ENCODE measurements at places on chromosomes 5 and 9.

- DNase-seq = no peak
Measured at GRCh38 chr5:180143656-180144364, 65.2 kb downstream of the RASGEF1C start.

DNA sequence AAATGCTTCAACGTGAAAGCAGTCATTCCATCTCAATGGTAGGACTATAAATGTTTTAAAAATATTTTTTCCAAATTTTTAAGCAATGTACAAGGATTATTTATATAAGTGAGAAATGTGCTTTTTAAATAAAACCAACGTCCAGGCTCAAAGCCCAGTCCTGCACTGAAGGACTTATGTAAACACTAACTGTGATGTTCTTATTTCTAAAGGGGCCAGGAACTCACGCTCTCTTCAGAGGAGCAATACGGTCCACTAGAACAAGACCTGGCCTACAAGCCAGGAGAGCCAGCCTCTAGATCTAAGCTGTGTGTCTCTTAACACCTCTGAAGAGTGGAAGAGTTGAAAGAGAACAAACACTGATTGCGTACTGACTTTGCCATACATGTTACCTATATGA, 12.1 kb downstream of the TTLL11 start:
- DNase-seq = no peak

GRCh38 chr9:34170237-34170991, 8.4 kb upstream of the UBAP1 start:
- no peak for DNase-seq

GRCh38 chr9:20990867-20991266, 40.6 kb downstream of the HACD4 start:
- DNase-seq = peak; percentile 31

- DNase-seq = peak; percentile 1
Measured at GRCh38 chr5:24816206-24816605, 171.4 kb upstream of the CDH10 start.

GRCh38 chr5:84986688-84987087, 602.0 kb upstream of the EDIL3 start:
- DNase-seq = no peak

GRCh38 chr9:76203373-76203772, 190.9 kb downstream of the RFK start:
- DNase-seq = no peak

DNA sequence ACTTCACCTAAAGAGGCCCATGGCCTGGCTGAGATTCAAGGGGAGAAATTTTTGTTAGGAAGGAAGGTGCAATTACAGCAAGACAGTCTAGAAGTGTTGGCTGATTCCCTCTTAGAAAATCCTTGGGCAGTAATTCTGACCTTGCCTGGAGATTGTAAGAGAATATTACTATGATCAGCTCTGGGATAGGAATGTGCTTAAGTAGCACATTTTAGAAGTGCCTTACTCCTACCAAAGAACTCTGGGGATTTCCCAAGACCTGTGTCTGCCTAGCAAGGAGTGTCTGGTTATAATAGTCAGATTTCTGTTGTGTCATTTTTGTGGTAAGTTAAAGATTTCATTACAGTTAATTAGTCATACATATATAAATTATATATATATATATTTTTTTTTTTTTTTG, 52.3 kb downstream of the NLN start:
- DNase-seq = no peak

- DNase-seq = no peak
Measured at GRCh38 chr5:79474367-79475151, 39.4 kb downstream of the HOMER1 start.

DNA sequence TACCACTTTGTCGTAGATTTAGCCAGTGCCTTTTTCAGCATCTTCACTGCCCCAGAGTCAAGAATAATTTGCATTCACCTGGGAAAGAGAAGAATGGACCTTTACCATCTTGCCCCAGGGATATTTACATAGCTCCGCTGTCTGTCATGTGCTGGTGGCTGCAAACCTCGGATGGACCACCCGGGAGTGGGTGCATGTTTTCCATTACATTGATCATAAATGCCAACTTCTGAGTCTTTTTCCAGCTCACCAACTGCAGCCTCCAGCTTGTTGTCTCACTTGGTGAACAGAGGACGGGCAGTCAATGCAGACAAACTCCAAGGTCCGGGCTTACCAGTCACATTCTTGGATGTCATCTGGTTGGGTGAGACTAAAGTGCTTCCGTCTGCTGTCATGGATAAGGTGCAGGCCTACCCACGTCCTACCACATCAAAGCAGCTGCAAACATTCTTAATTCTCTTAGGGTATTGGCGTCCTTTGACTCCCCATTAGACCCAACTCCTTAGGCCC, 155.8 kb upstream of the APC start:
- no peak for DNase-seq

- no peak for DNase-seq
Measured at GRCh38 chr5:59543821-59544442, 349.6 kb downstream of the PDE4D start.

GRCh38 chr5:58071566-58071965, 388.3 kb downstream of the PLK2 start:
- no peak for DNase-seq

- no peak for DNase-seq
Measured at GRCh38 chr5:129244478-129244877, 149.9 kb downstream of the ISOC1 start.

DNA sequence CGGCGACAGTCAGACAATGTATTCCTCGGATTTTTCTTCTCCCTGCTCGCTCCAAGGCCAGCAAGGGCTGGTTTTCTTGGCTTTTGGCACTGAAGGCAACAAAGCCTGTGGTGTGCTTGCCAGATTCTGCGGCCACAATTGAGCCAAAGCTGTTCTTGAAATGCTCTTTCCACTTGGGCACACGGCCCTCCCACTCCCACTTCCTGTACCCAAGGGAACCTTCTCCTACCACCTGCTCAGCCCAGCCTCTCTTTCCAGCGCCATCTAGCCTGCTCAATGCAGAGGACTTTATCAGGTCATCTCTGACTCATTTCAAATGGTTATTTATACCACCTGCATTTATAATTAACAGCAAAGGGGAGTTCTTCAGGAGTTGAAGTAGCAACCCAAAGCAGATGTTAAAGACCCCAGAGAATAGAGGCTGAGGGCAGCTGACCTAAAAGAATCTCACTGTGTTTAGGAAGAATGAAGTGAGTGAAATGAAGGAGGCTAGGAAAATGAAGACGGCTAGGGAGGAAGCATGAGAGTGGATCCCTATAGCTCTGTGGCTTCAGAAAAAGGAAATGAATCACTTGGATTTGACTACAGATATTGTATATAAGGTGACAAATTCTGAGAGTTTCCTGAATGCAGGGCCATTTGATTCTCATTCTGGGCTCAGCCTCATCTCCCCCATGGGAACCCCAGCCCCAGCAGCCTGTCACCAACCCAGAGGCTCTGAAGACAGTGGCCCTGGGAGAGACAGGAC, 439.0 kb downstream of the ENC1 start:
- DNase-seq = no peak

DNA sequence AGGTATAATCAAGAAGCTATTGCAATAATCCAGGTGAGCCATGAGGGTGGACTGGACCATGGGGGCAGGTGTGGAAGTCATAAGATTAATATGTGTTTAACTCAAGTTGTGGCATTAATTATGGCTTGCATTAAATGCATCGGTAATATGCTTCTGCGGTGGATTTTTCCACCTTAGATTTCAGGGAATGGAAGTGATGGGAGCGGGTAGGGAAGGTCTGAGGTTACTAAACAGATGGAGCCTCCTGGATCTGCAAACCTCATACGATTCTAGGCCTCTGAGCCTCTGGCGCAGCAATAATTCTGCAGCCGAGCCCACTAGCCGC, 286 bp upstream of the ZNF483 start:
- DNase-seq = no peak

DNA sequence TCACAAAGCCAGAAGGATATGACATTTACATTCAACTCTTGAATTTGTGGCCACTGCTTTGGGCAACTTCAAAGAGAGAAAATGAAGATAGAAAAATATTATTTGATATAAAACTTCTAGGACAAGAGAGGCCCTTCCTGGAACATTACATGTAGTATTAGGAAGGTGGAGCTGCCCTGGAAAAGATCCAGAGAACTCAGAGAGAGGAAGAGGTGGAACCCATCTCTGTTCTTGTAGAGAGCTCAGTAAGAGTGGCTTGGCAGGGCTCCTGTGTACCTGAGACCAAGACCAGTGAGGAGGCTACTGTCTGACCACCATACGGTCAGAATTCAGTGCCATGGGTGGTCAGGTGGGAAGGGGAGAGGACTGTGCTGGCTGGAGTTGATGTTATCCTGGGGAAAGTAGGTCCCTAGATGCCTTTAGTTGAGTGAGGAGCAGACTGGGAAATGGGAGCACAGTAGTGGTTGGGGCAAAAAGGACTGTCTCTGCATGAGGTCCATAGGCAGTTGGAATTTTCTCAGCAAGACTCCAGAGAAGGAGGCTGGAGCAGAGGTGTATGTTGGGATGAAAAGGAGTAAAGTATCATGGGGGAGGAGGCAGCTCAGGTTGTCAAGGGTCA, 7.6 kb downstream of the TGFBI start:
- no peak for DNase-seq
